Gastrocnemius medialis (tissue), 4 donors: ENCODE measurements at places on chromosomes 5 and 9. TPM values are rescaled to one million over a fixed set of nuclear protein-coding genes. Genes with fewer than 3 reads are reported as not detected.

GRCh38 chr9:14350754-14351153, 36.8 kb upstream of the NFIB start:
- H3K4me3 ChIP-seq, result peak overlapping the region; percentile 78
- H3K4me1 ChIP-seq, result peaks cover 28% of the 10 kb centered on the region
- no peaks in the 10 kb centered on the region for H3K27me3 ChIP-seq
- H3K27ac ChIP-seq, result peak overlapping the region; percentile 87
- no peaks in the 10 kb centered on the region for H3K36me3 ChIP-seq
- DNase-seq, result no peak

DNA sequence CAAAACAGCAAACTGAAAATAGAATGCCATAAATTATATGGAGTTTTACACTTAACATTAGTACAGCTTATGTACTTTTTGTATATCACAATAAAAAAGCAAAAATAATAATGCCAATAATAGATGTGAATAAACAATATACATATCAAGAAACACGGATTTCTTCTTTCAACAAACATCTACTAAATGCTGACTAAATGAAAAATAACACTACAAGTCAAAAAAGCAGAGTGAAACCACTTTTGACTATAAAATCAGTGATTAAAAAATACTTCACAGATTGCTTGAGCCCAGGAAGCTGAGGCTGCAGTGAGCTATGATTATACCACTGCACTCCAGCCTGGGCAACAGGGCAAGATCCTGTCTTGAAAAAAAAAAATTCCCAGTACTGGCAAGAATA, 32.2 kb downstream of the FANCC start:
- no peak overlapping the region for H3K4me3 ChIP-seq
- H3K36me3 ChIP-seq, result no peaks in the 10 kb centered on the region
- no peak overlapping the region for H3K27ac ChIP-seq
- H3K4me1 ChIP-seq, result peaks cover 4% of the 10 kb centered on the region

DNA sequence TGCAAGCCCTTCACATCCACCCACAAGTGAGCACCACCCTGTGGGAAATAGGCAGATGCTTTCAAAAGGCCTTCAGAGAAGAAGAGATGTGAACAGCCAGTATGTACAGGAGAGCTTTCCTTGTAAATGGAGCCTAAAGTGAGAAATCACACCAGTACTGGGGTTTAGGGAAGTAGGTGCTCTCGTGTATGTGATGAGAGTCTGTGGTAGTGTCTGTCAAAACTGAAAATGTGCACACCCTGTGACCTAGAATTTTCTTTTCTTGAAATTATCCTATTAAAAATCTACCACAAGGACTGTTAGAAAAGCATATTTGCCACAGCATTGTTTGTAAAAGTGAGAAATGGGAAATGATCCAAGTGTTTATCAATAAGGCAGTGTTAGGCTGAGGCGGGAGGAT, 16.6 kb downstream of the OTULINL start:
- H3K4me3 ChIP-seq, result no peak overlapping the region
- no peak for DNase-seq
- no peak overlapping the region for H3K27ac ChIP-seq
- no peaks in the 10 kb centered on the region for H3K4me1 ChIP-seq

- no peak overlapping the region for H3K4me3 ChIP-seq
- no peak for DNase-seq
- peaks cover 72% of the 10 kb centered on the region for H3K4me1 ChIP-seq
- no peaks in the 10 kb centered on the region for H3K27me3 ChIP-seq
- H3K27ac ChIP-seq, result peak overlapping the region; percentile 93
Observed at GRCh38 chr9:134440636-134441226, 114.5 kb downstream of the RXRA start.

- no peaks in the 10 kb centered on the region for H3K36me3 ChIP-seq
- DNase-seq, result no peak
- peaks cover 4% of the 10 kb centered on the region for H3K4me1 ChIP-seq
- no peak overlapping the region for H3K4me3 ChIP-seq
- H3K27ac ChIP-seq, result no peak overlapping the region
Observed at GRCh38 chr5:43437062-43437660, 25.0 kb upstream of the CCL28 start.

TMEM8B gene
- 5.9 TPM for total RNA-seq

CCDC152 gene
- total RNA-seq, result 1.1 TPM

RNF130 gene
- total RNA-seq, result 79.5 TPM

DNA sequence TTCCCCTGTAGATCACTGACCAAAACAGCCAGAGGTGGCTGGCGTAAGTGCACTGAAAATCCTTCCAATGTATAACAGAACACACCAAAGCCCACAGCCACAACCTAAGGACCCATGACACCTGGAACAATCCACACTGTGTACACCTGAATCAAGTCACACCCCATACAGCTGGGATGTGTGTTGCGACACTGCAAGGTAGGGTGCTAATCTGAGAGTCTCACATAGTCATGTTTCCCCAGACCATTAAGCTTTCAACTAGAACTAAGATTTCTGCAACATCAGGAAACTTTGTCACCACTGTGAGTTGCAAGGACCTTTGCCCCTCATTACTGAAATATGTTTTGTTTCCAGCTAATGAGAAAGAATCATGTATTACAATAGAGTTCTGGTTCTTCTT, 59.4 kb downstream of the MED27 start:
- DNase-seq, result no peak
- no peaks in the 10 kb centered on the region for H3K27me3 ChIP-seq
- H3K27ac ChIP-seq, result no peak overlapping the region
- H3K4me1 ChIP-seq, result peaks cover 25% of the 10 kb centered on the region
- H3K36me3 ChIP-seq, result no peaks in the 10 kb centered on the region
- H3K4me3 ChIP-seq, result no peak overlapping the region

DNA sequence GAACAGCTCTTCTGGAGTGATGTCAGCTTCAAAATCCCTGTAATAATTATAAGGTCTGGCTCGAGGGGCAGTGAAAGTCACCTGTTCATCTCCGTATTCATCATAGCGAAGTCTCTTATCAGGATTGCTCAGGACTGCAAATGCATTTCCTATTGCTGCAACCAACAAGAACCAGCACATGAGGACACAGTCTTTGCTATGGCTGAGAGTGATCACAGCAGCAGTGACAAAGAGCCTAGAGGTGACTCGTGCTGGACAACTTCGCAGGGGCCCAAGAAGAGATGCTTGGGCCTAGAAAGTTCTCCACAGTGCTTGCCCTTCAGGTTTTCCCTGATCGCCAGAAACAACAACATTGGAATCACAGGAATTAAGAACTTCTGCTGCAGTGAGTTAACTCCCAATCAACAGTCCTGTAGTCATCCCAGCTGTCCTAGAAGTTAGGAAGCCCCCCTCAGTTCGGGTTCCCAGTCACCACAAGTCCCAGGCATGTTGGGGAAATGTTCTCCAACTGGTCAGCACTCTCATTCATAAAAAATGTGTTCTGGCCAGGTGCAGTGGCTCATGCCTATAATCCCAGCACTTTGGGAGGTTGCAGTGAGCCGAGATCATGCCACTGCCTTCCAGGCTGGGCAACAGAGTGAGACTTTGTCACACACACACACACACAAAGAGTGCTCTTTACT, 13.0 kb downstream of the DNAJC18 start:
- peak overlapping the region; percentile 75 for H3K27ac ChIP-seq
- no peaks in the 10 kb centered on the region for H3K27me3 ChIP-seq
- H3K36me3 ChIP-seq, result no peaks in the 10 kb centered on the region
- H3K4me1 ChIP-seq, result peaks cover 8% of the 10 kb centered on the region
- DNase-seq, result no peak

PCDHGA4 gene
- 1.6 TPM for total RNA-seq

GRCh38 chr9:119289740-119290433, 79.3 kb downstream of the BRINP1 start:
- no peaks in the 10 kb centered on the region for H3K27me3 ChIP-seq
- no peaks in the 10 kb centered on the region for H3K36me3 ChIP-seq
- no peaks in the 10 kb centered on the region for H3K4me1 ChIP-seq

PLAC8L1 gene
- total RNA-seq, result not detected

GRCh38 chr5:77420940-77421339, 71.2 kb downstream of the WDR41 start:
- peaks cover 7% of the 10 kb centered on the region for H3K36me3 ChIP-seq
- H3K27me3 ChIP-seq, result no peaks in the 10 kb centered on the region
- DNase-seq, result no peak
- H3K27ac ChIP-seq, result no peak overlapping the region
- H3K4me1 ChIP-seq, result no peaks in the 10 kb centered on the region
- no peak overlapping the region for H3K4me3 ChIP-seq

GRCh38 chr5:97909541-97909940, 726.5 kb upstream of the RIOK2 start:
- no peaks in the 10 kb centered on the region for H3K27me3 ChIP-seq
- no peak overlapping the region for H3K4me3 ChIP-seq
- H3K36me3 ChIP-seq, result no peaks in the 10 kb centered on the region
- no peak overlapping the region for H3K27ac ChIP-seq
- DNase-seq, result no peak

NEURL1B gene
- total RNA-seq, result 12.1 TPM

GRCh38 chr5:181217111-181217802, 5.8 kb upstream of the TRIM41 start:
- H3K27ac ChIP-seq, result peak overlapping the region; percentile 78
- no peaks in the 10 kb centered on the region for H3K27me3 ChIP-seq
- H3K36me3 ChIP-seq, result no peaks in the 10 kb centered on the region
- H3K4me3 ChIP-seq, result peak overlapping the region; percentile 58
- H3K4me1 ChIP-seq, result peaks cover 22% of the 10 kb centered on the region

GRCh38 chr5:152599096-152599495, 194.0 kb upstream of the NMUR2 start:
- H3K27me3 ChIP-seq, result no peaks in the 10 kb centered on the region
- H3K36me3 ChIP-seq, result no peaks in the 10 kb centered on the region
- no peak for DNase-seq
- H3K27ac ChIP-seq, result no peak overlapping the region
- no peaks in the 10 kb centered on the region for H3K4me1 ChIP-seq

DNA sequence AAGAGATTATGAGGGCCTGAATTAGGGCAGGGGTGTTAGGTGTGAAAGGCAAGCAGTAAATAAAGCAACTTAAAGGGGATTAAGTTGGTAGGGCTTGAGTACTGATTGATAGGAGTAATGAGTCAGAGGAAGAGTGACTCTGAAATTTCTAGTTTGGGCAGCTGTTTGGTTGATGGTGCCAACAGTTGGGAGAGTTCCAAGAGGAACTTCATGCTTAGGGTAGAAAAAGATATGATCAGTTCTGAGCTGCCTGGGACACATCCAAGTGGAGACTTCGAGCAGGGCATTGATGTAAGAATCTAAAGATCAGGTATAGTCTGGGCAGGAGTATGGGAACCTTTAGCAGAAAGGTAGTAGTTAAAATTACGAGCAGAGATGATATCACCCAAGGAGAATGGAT, 10.2 kb downstream of the MAMDC2 start:
- H3K36me3 ChIP-seq, result no peaks in the 10 kb centered on the region
- no peak overlapping the region for H3K4me3 ChIP-seq
- peak overlapping the region; percentile 27 for H3K27ac ChIP-seq

GRCh38 chr5:150464554-150465012, 15.0 kb upstream of the RPS14 start:
- DNase-seq, result no peak
- peak overlapping the region; percentile 65 for H3K27ac ChIP-seq
- no peaks in the 10 kb centered on the region for H3K36me3 ChIP-seq
- H3K4me1 ChIP-seq, result peaks cover 18% of the 10 kb centered on the region
- no peaks in the 10 kb centered on the region for H3K27me3 ChIP-seq
- no peak overlapping the region for H3K4me3 ChIP-seq

- H3K36me3 ChIP-seq, result no peaks in the 10 kb centered on the region
- H3K4me3 ChIP-seq, result no peak overlapping the region
- H3K27me3 ChIP-seq, result no peaks in the 10 kb centered on the region
- no peak for DNase-seq
- no peak overlapping the region for H3K27ac ChIP-seq
- H3K4me1 ChIP-seq, result no peaks in the 10 kb centered on the region
Observed at GRCh38 chr5:79521156-79521555, 7.2 kb upstream of the HOMER1 start.

GRCh38 chr9:112917047-112917986, 26.6 kb upstream of the SLC46A2 start:
- H3K36me3 ChIP-seq, result no peaks in the 10 kb centered on the region
- no peaks in the 10 kb centered on the region for H3K27me3 ChIP-seq
- no peak overlapping the region for H3K27ac ChIP-seq

DNA sequence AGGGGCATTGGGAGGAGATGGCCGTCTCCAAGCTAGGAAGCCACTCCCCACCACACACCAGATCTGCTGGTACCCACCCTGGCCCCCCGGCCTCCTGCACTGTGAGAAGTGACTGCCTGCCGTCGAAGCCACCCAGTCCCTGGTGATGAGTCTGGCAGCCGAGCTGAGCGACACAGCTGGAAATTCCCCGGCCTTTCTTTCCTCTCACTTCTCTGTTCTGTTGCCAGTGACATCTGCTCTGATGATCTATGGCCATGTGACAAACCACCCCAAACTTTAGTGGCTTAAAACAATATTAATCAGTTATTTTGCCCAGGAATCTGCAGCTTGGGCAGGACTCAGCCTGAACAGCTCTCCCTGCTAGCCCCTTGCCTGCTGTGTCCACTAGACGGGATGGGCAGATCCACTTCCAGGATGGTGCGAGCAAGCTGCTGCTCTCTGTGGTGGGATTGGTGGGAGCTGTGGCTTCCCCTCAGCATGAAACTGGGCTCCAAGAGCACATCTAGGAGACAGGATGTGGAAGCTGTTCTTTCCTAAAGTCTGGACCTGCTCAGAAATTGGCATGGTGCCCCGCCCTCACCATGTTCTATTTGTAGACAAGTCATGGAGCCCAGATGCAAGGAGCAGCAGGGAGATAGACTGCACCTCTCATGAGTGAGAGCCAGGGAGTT, 211.2 kb downstream of the GADD45G start:
- H3K27ac ChIP-seq, result no peak overlapping the region
- no peaks in the 10 kb centered on the region for H3K27me3 ChIP-seq
- no peaks in the 10 kb centered on the region for H3K4me1 ChIP-seq

- no peak overlapping the region for H3K27ac ChIP-seq
- no peaks in the 10 kb centered on the region for H3K27me3 ChIP-seq
Observed at GRCh38 chr5:120518581-120518980, 54.5 kb downstream of the PRR16 start.

DNA sequence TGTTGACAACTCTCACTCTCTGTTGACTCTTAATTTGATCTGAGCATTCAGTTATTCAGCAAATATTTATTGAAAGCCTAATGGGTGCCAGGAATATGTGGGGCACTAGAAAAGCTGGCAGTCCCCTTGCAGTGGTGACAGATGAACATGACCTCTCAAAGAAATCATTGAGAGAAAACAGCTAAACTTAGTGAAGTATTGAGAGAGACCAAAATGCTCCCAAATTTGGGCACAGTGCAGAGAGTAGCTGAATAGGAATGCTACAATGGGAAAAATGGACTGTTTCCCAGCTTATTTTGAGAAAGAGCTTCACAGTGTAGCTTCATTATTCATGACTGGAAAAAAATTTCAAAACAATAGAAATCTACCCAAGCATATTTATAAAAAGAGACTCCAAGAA, 257.9 kb downstream of the SGCD start:
- H3K4me3 ChIP-seq, result no peak overlapping the region
- no peak for DNase-seq
- no peaks in the 10 kb centered on the region for H3K36me3 ChIP-seq
- H3K4me1 ChIP-seq, result peaks cover 28% of the 10 kb centered on the region
- no peak overlapping the region for H3K27ac ChIP-seq
- no peaks in the 10 kb centered on the region for H3K27me3 ChIP-seq
